ENCODE measurements at places on chromosomes 6 and 20.

DNA sequence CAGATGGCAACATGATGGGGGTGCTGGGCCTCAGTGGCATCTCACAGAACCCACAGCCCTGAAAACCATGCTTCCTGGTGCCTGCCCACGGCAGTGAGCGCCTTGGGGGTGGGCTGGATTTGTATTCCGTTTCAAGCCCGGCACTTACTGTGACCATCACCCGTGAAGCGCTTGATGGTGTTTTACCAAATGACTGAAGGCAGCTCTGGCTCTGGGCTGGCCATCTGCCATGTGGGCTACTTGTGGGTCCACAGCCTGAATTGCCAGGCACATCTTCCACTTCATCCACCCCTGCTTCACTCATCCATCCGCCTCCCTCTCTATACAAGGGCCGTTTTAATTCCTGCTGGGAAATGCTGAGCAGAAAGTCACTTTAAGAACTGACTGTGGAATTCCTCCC, 250.9 kb upstream of the GMDS start:
- DNase-seq: no peak

- no peak for DNase-seq
Measured at GRCh38 chr6:131958542-131959470, 7.6 kb upstream of the CCN2 start.

DNA sequence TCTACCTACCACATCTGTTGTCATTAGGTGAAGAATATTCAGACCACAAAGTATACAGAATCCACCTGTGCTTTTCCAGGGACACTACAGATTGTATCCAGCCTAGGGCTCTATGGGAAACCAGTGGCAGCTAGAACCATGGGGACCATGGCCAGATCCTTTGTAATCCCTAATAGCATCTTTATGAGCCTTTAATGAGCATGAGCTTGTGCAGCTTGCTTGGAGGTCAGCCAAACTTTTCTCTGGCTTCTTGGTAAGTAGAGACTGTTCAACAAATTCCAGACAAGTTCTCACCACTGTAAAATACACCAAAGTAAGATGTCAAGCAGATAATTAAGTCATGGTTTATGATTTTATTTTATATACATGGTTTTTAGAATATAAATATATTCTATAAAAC, 301.6 kb upstream of the ADGRB3 start:
- DNase-seq: no peak

DNA sequence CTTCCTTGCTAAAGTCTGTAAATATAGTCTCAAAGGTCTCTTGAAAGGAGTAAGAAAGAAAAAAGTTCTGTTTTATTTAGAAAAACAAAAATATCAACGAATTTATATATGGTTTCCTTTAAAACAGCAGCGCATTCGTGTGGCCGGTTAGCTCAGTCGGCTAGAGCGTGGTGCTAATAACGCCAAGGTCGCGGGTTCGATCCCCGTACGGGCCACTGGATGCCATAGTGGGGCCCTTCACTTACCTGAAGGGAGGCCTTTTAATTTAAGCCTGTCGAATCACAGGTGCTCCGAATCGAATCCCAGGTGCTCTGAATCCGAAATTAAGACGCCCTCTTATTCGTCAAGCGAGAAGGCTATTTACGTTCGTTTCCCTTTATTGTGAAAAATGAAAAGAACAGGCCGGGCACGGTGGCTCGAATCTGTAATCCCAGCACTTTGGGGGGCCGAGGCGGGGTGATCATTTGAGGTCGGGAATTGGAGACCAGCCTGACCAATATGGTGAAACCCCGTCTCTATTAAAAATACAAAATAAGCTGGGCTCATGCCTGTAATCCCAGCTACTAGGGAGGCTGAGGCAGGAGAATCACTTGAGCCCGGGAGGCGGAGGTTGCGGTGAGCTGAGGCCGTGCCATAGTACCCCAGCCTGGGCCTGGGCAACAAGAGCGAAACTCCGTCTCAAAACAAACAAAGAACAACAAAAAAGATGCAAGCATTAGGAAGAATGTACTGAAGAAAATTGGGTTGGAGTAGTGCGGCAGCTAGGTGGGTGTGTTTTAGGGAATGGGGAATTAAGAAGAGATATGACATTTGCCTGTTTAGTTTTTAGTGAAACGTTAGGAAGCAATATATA, 195.8 kb upstream of the ZNF184 start:
- no peak for DNase-seq

GRCh38 chr6:33209856-33210255, 1.6 kb downstream of the RING1 start:
- no peak for DNase-seq

GRCh38 chr6:12804952-12805645, 88.5 kb downstream of the PHACTR1 start:
- DNase-seq: no peak

GRCh38 chr20:9331707-9332435, 182.5 kb upstream of the LAMP5 start:
- DNase-seq: no peak

DNA sequence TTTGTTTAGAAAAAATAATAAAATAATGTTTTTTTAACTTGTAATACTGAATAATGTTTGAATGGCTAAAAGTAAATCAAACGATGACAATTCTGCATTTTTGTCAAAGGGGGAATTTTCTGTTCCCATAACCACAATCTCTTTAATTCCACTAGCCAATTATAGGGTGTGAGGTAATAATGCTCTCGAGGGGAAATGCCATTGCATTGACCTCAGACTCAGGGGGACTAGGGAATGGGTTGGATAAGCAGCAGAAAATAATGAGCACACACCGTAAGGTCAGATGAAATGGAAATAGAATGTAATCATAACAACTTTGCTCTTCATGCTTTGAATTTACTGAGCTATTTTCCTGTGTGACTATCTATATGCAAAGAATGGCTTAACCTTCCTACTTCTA, 584.7 kb downstream of the RFPL4B start:
- DNase-seq: no peak

- no peak for DNase-seq
Measured at GRCh38 chr20:10309326-10309725, 90.7 kb downstream of the SNAP25 start.

All from NCI-H1436 treated with DMSO at 0.1 percent for 48 hours (cell line).